ENCODE measurements at places on chromosomes 7 and 10.

- no peak for DNase-seq
These were observed 166.7 kb upstream of the NRP1 start for GRCh38 chr10:33501161-33501560.

GRCh38 chr10:125343118-125343925 lies 183.0 kb upstream of the CTBP2 start:
- DNase-seq, result no peak

- DNase-seq, result no peak
These were observed 174.8 kb downstream of the DKK1 start for GRCh38 chr10:52488606-52489485.

DNA sequence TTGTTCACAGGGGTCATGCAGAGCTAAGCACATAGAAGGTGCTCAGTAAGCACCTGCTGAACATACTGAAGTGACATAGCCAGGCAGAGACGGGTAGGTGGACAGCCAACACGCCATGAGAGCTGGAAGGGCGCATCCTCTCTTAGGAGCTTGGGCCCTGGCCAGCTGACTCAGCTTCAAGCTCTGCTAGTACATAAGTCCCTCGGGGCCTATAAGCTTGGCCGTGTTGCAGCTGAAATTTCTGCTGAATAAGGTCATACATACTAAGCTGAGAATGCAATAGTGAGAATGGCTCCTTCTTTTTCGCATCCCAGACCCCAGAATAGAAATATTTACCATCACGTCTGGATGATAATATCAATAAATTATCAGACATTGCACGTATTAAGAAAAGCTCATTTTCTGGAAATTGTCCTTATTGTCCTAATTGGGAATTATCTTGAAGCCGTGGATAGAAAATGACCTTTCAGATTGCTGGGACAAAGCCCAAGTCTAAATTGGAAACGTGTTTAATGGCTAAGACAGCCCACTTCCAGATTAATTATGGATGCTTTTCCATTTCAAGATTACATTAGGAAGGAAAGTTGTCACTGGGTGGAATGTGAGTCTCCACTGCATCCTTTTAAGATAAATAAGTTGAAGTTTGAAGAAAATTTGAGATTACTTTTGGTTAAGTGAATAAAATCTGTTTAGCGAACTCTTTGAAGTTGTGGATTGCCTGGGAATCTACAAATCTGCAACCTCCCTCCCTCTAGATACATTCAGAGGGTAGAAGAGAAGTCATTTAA lies 287.1 kb upstream of the C7orf33 start:
- no peak for DNase-seq

DNA sequence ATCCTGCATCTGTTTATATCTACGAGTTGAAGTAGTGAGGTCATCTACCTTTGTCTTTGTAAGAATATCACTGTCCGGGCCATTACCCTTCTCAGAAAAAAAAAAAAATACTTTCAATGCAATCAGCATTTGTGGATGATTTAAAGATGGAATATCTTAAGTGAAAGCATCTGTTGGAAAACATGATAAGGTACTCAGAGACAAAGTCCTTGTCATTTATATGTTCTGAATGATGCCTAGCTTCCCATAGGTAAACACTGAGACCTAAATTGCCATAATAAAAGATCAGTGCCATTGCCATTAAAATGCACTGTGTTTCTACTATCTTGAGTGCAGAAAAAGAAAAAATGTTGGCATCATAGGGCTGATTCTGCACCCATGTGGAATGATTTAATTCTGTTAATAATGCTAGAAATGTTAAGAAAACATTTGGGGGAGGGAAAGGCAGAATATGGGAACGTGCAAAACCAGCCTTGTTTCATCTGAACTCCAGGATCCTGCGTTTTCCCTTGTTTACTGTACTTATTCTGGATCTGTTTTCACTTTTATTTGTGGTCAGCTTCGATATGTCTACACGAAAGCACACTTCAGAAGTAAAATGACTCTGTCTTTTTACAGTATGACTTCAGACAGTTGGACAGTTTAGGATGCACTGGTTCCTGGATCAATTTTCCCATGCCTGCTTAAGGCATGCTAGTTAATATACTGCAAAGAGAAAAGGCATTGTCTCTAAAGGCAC lies 669.8 kb downstream of the SUGCT start:
- no peak for DNase-seq

DNA sequence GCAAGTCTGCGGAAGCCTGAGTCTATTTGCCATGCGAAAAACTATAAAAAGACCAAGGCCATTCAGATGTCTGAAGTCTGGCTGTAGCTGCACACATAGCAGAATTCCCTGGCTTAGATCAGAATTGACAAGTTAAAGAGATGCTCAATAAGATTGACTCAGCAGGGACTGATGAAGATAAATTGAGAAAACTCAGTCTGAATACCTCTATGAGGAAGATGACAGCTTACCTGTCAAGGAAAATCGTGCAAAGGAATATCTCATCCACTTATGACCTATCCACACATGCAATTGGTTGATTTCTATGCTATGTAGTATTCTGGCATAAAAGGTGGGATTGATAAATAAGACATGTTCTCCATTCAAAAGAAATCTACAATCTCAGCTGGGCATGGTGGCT lies 288.6 kb downstream of the BAMBI start:
- DNase-seq, result no peak

DNA sequence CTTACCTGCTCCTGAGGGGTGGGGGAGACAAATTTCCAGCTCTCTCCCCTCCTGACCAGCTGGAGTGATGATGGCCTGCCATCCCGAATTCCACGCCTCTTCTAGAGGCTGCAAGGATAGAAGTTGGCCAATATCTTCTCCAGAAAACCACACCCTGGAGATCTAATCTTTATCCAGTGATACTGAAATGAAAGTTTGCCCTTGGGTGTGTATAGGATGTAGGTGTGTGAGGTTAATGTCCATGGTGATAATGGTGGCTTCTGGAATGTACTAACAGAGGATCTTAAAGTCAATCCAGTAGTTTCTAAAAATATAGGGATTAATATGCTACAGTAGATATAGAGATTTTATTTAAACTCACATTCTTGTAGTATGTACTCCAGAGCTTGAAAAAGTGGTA lies 22.2 kb downstream of the AKR1B15 start:
- DNase-seq, result no peak

DNA sequence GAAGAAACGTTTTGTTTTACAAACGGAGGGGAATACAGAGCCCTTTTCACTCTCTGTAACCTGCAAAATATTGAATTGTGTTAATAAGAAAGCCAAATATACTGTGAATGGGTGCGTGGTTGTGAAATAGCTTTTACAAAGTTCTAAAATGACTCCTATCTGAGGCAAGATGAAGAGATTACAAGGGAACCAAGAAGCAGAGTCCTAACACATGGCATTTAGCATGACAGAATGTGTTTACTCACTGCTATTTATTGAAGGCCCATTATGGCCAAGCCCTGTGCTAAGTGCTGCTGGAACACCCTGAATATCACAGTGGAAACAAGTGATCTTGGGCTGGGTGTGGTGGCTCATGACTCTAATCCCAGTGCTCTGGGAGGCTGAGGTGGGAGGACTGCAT lies 12.9 kb downstream of the JCAD start:
- no peak for DNase-seq

DNA sequence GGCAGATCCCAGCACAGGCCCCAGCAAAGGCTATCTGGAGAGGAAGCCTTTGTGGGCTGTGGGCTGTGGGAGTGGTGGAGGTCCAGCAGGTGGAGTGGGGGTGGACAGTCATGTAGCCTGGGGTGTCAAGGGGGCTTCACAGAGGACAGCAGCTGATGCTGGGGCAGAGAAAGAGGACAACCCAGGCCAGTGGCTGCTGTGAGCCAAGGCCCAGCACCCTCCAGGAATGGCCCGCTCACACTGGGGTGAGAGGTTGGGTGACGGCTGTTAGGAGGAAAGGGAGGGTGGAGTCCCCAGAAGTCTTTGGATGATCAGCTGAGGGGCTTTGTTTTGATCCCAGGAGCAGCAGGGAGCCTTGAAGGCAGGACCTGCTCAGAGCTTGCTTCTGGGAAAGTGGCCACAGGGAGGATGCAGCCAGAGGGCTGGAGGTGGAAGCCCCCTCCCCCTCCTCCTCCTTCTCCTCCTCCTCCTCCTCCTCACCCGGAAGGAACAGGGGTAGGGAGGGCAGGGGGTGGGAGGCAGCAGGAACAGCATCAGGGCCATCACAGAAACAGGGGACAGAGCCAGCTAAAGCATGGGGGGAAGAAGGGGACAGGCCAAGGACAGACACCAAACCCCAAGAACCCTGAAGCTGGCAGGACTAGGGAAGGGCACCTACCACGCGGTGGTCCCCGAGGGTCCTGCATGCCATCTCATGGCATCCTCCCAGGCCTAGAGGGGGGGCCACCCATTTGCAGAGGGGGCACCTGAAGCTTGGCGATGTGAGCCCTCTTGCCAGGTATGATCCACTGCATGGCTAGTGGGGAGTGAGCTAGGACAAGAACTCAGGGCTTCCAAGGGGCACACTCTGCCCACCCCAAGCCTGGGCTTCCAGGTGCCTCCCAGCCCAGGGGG lies 144.9 kb downstream of the GRID1 start:
- DNase-seq, result no peak

GRCh38 chr7:50022991-50023390 lies 70.1 kb downstream of the ZPBP start:
- DNase-seq, result no peak

GRCh38 chr10:110357252-110357780 lies 52.6 kb upstream of the SMNDC1 start:
- DNase-seq, result no peak

GRCh38 chr10:122159141-122159970 lies 111.7 kb upstream of the BTBD16 start:
- no peak for DNase-seq

Measured in NCI-H187 treated with DMSO at 0.1 percent for 48 hours (cell line).